Caco-2 (cell line): ENCODE measurements at places on chromosomes 7 and 10. TPM values are rescaled to one million over a fixed set of nuclear protein-coding genes. Genes with fewer than 3 reads are reported as not detected.

DNA sequence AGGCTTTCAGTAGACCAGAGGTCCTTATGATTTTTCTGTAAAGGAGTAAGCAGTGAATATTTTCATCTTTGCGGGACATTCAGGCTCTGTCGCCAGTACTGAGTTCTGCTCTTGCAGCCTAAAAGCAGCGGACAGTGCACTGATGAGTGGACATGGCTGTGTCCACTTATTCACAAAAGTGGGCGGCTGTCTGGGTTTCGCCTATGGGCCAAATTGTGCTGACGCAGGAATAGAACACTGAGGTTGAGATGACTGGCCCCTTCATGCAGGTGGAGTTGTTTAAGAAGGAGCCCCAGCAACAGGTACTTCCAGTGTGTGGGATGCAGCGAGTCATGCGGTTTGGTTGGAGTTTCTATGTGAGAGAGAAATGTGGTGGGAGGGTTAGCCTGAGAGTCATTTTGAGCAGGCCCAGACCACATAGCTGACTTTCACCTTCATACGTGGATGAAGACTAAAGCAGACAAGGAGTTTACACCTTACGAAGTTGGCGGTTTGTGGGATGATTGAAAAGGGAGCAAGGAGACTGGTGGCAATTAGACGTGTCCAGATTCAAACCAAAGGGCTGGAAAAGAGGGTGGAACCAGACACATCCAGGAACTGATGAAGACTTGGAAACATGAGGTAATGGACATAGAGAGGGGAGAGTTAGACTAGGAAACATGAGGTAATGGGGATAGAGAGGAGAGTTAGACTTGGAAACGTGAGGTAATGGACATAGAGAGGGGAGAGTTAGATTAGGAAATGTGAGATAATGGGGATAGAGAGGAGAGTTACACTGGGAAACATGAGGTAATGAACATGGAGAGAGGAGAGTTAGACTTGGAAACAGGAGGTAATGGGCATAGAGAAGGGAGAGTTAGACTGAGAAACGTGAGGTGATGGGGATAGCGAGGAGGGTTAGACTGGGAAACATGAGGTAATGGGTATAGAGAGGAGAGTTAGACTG is 38.2 kb downstream of the WDR37 start:
- no peak overlapping the region for H3K27ac ChIP-seq
- no peaks in the 10 kb centered on the region for H3K27me3 ChIP-seq
- H3K4me1 ChIP-seq: no peaks in the 10 kb centered on the region
- no peak for DNase-seq
- peaks cover 3% of the 10 kb centered on the region; the same call in 1 of the 2 replicates for H3K36me3 ChIP-seq

Gene GSTO2
- total RNA-seq: 1.1 and 1.4 TPM in 2 replicates

GRCh38 chr7:105905910-105906568 is 29.6 kb upstream of the ATXN7L1 start:
- H3K4me1 ChIP-seq: no peaks in the 10 kb centered on the region
- no peak overlapping the region for H3K4me3 ChIP-seq
- no peaks in the 10 kb centered on the region for H3K27me3 ChIP-seq
- no peak overlapping the region for H3K27ac ChIP-seq
- DNase-seq: no peak

Gene AP5Z1
- 64.7 and 66.8 TPM in 2 replicates for total RNA-seq

DNA sequence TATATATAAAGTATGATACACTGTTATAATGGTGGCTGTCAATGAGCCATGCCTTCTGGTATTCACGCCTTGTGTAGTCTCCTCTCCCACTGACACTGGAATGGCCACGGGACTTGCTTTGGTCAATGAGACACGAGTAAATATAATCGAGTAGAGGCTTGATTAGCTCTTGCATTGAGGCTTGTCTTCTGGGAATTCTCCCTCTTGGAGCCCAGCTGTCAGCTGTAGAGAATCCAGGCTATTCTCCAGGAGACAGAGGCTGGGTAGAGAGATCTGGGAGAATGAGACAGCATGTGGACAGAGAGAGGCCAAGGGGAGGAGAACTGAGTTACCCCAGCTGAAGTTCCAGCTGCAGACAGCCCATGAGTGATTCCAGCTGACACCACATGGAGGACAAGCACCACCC is 25.2 kb upstream of the PLCE1 start:
- no peaks in the 10 kb centered on the region; the same call in 1 of the 2 replicates for H3K27me3 ChIP-seq
- H3K27ac ChIP-seq: no peak overlapping the region
- no peak overlapping the region for H3K4me3 ChIP-seq
- no peaks in the 10 kb centered on the region for H3K36me3 ChIP-seq
- DNase-seq: no peak

Gene SUN3
- total RNA-seq: not detected in 2 replicates
